NCI-H187 treated with DMSO at 0.1 percent for 48 hours (cell line): ENCODE measurements at places on chromosomes 7 and 10.
A peak's percentile ranks its signal among the peaks of the same experiment; 100 is the strongest.

- no peak for DNase-seq
These were observed 32.9 kb downstream of the PHTF2 start for GRCh38 chr7:77831481-77831880.

GRCh38 chr7:44666566-44666965 lies 60.1 kb downstream of the OGDH start:
- no peak for DNase-seq

DNA sequence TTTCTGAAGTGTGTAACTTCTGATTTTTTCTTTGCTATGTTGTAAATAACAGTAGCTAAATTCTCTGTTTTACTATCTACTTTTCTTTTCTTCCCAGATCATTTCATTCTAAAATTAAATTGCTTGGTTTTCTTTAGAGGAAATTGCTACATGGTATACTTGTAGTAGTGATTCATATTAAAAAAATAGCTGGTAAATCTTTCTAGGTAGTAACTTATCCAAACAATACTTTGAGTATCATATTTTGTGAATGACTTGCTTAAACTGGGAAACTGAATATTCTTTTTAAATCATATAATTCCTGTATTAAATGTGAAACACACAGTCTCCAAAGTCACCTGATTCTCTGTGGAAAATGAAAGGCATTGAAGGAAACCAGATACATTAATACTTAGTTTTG lies 85.5 kb downstream of the ZNRF2 start:
- no peak for DNase-seq

DNA sequence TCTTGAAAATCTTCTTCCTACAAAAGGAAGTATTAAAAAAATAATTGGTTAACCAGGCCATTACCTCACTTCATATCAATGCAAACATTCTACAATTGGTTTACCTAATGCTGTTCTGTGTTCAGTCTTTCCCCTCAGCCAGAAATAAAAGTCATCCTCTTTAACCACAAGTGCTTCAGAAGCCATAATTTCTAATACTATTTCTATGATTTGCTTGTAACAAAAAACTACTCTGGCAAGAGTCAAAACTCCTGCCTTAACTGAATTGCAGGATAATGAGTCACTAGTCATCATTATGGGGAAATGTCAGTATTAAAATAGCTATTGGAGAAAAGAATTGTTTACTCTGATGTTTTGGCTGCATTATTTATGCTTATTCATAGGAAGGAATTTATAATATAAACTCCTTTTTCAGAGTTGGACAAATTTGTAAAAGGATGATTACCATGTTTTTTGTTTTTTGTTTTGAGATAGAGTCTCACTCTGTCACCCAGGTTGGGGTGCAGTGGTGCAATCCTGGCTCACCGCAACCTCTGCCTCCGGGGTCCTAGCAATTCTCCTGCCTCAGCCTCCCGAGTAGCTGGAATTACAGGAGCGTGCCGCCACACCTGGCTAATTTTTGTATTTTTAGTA lies 55.5 kb upstream of the ODAD2 start:
- DNase-seq, result no peak

GRCh38 chr7:29078311-29079260 lies 67.8 kb downstream of the CPVL start:
- DNase-seq, result no peak

GRCh38 chr10:67772894-67773511 lies 65.0 kb downstream of the DNAJC12 start:
- no peak for DNase-seq

GRCh38 chr7:1503390-1503789 lies 799 bp downstream of the INTS1 start:
- DNase-seq, result no peak

DNA sequence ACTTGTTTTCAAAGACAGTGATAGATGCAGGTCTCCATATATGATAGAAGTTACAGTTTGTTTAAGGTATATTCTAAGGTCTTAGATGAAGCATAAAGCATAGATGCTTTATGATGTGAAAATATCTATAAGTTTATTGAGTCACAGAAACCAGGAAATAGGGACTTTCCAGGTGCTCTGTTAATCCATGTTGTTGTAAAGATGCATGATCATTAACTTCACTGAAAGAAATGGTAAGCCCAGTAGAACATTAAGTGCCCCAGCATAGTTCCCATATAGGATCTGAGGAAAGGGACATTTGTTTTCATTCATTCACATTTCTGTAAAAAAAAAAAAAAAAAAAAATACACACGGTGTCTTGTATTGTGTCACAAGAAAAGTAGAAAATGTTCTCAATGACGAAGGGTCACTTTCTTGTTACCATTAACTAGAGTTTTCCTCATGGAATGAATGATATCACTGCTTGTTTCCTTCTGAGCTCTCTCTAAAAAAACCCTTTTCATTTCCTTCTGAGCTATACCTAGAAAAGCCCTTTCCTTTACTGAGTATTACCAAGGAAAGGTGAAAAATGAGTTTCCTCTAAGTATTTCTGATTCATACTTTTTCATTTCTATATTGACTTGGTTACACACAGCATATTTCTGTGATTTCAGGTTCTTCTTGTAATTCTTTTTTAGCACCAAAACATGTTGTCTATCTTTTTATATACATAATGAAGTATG lies 105.2 kb downstream of the MACC1 start:
- DNase-seq, result no peak

GRCh38 chr7:78222001-78222751 lies 423.6 kb downstream of the PHTF2 start:
- DNase-seq, result no peak

DNA sequence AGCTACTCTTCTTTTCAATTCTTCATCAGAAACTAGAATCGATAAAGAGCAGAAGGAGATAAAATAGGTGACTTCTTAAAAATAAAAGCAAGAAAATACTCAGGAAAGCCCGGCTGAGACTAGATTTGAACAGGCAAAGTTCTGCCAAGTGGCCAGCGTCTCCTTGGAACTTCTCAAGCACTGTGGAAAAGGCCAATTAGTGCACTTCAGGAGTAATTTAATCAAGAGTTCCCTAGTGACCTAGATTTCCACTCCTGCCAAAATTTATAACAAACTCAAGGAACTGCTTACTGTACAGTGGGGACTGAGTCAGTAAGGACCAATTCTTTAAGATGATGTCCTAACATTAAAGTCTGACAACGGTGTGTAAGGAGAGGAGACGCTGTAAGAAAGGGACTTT lies 57.3 kb downstream of the CHCHD3 start:
- no peak for DNase-seq

- no peak for DNase-seq
These were observed 731 bp upstream of the CRPPA start for GRCh38 chr7:16422103-16422435.

GRCh38 chr7:104982308-104983075 lies 31.5 kb upstream of the KMT2E start:
- no peak for DNase-seq

DNA sequence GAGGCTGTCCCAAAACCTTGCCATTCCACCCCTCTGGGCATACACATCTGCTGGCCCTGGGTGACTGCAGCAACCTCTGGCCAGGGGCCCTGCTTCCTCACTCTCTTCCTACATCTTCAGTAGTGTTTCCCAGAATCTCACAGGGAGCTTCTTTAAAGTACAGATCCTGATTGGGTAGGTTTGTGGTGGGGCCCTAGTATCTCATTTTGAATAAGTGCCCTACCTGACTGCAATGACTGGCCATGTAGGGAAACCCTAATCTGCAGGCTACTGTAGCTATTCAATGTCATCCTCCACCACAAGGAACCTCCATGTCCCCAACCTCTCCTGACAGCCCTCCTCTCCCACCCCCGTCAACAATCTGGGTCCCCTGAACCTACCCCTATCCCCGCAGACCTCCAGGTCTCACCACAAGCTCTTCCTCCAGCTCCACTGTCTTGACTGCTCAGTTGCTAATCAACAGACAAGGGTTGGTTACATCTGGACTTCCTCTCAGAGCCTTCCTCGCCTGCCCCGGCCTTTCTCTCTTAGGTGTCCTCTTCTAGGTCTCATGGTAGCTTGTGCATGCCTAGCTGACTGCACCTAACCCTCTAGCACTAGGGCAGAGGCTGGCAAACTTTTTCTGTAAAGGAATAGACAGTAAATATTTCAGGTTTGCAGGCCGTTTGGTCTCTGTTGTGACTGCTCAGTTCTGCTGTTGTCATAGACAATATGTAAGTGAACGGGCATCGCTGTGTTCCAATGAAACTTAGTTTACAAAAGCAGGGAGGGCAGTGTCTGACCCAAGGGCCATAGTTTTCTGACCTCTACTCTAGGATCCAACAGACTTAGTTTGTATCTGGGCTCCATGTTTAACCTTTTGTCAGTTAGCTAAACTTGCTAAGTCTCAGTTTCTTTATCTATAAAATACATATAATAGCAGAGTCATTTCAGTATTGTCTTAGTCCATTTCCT lies 121.1 kb downstream of the AOAH start:
- no peak for DNase-seq

GRCh38 chr10:45319702-45320101 lies 4.3 kb upstream of the OR13A1 start:
- no peak for DNase-seq

DNA sequence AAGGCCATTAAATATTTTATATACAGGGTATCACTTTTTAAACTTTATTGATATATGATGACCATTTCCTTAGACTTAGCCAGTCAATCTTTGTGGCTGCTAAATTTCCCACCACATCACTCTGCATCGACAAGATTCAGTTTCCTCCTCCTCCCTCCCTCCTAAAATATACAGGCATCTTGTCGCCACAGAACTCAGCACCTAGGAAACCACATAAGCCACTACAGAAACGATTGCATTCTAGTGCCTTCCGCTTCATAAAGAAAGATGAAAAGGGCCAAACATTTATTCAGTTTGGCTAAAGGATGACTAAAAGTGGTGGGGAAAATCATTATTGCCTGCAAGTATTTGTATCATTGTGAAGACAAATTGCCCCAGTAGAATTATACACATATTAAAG lies 30.7 kb downstream of the ERCC6 start:
- DNase-seq, result no peak

DNA sequence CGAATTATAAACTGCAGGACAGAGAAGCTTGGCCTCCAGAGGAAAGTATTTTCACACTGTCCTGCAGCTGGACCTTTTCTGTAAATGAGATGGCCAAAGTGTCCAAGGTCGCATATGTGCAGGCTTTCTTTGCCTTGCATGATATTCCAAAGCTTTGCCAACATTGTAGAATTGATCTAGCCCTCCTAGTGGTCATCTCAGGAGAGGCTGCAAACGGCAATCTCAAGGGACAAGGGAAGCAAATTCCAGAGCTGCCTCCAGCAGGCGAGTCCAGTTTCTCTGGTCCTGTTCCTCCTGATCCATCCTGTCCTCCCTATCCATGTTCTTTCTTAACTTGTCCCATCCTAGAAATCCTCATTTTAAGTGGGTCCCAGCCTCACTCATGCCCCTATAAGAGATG lies 373.4 kb upstream of the PCDH15 start:
- no peak for DNase-seq

DNA sequence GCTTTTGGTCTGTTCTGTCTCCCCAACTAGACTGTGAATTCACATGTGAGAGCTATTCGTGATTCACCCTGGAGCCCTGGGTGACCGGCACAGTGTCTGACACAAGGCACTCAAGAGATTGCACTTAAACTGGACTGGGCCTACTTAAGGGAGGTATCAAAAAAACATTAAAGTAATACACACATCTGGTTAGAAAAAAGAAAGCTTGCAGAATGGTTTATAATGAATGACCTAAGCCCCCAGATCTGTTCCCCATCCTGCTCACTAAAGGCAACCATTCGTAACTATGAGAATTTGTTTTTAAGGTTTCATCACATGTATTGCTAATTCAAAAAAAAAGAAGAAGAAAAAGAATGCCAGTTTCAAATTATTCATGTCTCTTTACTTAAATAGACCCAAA lies 74.5 kb downstream of the DGKI start:
- DNase-seq, result no peak

DNA sequence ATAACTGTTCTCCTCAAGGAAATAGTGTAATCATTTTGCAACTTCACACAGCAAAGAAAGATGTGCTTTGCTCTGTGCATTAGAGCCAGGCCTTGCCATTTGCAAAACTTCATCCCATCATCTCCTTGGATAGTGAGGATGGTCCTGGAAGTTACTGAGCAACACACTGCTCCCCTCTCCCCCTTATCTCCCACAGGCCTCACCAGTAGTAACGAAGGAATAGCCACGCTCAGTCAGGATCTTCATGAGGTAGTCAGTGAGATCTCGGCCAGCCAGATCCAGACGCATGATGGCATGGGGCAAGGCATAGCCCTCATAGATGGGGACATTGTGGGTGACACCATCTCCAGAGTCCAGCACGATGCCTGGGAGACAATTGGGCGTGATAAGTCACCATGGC lies 11.5 kb downstream of the ACTA2 start:
- DNase-seq, result no peak

DNA sequence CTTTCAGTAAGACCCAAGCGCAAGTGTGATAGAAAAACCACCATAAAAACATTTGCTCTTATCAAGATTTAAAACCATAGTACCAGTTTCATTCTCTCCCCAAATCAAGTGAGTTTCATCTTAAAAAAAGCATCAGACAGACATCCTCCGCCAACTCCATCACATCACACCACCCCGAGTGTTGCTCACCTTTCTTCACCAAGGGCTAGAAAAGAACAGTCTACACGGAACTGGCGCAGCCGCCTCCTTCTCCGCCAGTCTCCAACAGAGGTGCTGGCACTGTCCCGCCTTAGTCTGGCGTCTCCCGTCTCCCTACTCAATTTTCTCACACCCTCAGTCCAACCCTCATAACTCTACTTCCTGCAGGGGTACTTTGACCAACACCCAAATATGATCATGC lies 46.9 kb upstream of the WIPI2 start:
- no peak for DNase-seq

- DNase-seq, result no peak
These were observed 232.4 kb downstream of the ADARB2 start for GRCh38 chr10:1504940-1505339.

GRCh38 chr10:12513775-12514673 lies 164.7 kb downstream of the CAMK1D start:
- DNase-seq, result peak; percentile 79

DNA sequence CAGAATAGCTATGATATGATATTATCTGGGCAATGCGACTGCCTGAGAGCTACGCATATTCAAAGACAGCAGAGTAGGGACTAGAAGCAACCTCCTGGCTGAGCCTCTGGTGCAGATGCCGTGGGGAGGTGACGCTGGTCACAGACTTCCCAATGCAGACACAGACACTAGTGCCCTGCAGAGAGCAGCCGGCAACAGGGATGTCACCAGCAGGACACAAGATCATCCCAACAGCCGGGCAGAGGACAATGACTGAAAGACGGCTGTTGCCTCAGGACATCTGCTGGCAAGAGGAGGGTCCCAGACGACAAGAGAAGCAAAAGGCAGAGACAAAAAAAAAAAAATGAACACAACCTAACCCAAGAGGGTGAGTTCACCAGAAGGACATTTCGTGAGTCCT lies 104.6 kb downstream of the CALN1 start:
- no peak for DNase-seq

GRCh38 chr7:73482746-73483145 lies 39.3 kb downstream of the BAZ1B start:
- no peak for DNase-seq
